ENCODE measurements at places on chromosomes 12 and 14.

DNA sequence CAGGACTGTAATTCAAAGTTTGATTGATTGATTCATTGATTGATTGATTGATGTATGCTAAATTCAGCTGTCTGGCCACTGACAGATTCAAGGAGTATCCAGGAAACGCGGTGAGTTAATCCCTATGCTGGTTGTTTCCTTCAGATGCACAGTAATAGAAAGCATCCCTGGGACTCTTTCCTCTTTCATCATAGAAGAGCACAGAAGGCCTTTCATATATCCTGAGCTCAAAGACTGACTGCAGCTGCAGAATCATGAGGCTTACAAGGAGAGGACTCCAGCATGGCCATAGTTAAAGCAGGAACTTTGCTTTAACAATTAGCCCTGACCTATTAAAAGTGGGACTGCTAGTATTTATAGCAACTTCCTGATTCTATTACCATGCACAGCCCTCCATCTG lies 187.7 kb upstream of the TMTC1 start:
- no peak for DNase-seq

DNA sequence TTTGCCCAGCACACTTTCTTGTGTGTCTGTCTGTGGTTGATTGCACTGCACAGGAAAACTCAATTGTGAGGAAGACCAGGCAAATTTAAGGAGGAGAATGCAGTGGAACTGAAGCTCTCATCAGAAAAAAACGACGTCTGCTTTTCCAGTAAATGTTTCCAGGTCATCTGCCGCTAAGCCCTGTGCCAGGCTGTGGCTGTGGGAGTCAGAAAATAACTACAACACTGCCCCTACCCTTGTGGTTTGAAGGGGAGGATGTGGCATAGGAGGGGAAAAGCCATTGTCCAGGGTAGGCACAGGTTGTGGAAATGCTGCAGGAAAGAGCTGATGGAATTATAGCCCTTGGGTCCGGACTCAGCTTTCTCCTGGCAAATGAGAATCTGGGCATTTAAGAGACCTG lies 259.7 kb upstream of the TMEM132C start:
- no peak for DNase-seq

DNA sequence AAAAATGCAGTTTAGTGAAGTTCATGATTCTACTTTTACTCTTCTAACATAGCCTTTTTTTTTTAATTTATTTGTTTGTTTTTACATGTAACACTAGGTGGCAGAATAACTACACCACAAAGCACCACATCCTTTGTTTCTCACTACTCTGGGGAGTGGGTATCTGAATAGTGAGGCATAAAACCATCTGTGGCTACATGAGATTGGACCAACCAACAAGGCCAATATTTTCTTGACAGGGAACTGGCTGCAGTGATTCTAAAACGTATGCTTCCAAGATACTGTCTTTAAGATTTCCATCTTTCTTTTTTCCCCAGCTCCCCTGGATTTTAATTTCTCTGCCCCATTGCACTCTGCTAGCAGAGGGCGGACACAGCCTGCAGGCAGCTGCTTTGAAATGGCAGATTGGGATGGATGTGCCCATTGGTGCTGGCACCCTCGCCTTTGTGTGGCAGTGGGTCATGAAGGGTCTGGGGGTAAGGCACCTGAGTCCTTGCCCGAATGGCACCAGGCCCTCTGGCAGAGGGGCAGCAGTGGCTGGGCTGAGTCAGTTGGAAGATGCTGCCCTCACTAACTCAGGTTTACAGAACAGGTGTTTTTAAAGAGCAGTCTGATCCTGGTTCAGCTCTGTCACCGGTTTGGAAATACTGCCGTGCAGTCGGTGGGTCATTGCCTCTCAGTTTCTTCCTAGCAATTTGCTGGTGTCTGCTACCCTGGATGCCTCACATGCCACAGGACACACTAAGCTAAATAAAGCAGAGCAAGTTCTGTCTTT lies 429.1 kb downstream of the RAD51B start:
- DNase-seq, result no peak

GRCh38 chr14:31716208-31716607 lies 155.0 kb downstream of the NUBPL start:
- DNase-seq, result no peak

- no peak for DNase-seq
Observed at GRCh38 chr14:21868442-21869046, 194.9 kb upstream of the OR4E1 start.

DNA sequence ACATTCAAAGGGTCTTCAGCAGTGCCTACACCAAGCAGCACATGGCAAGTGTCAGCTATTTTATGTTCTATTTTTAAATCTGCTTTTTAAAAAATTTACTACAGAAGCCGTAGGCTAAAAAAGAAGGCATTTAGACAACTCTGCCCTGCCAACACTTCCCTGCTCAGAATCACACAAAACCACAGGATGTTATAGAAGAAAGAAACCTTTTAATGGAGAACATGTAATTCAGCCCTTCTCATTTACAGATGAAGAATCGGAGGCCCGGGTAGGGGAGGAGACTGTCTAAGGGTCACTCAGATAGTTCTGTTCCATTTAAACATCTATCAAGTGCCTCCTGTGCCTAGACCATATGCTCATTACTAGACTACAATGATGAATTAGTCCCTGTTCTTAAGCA lies 171.8 kb upstream of the NTF3 start:
- no peak for DNase-seq

GRCh38 chr12:51695241-51696010 lies 104.4 kb downstream of the SCN8A start:
- DNase-seq, result no peak

DNA sequence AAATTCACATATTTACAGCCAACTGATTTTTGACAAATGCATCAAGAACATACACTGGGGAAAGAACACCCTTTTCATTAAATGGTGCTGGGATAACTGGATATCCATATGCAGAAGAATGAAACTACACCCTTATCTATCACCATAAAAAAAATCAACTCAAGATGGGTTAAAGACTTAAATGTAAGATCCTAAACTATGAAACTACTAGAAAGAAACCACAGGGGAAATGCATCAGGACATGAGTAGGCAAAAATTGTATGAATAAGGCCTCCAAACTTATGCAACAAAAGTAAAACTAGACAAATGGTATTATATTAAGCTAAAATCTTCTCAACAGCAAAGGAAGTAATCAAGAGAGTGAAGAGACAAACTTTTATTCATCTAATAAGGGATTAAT lies 242.6 kb downstream of the CPNE8 start:
- no peak for DNase-seq

DNA sequence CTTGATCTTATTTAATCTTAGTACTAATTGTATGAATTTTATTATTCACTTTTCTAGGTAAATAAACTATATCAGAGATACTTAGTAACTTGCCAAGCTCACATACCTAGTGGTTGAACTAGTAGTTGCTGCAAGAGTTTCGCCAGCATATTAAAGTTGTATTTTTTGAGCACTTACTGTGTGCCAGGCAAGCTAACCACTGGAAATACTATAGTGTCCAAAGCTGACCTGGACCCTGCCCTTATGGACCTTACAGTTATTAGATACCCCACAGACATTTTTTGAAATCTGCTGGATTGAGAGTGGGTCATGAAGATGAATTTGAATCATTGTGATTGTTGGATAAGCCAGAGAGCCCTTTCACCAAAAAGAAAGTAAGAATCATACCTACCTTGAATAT lies 125.0 kb downstream of the RAD51B start:
- no peak for DNase-seq

DNA sequence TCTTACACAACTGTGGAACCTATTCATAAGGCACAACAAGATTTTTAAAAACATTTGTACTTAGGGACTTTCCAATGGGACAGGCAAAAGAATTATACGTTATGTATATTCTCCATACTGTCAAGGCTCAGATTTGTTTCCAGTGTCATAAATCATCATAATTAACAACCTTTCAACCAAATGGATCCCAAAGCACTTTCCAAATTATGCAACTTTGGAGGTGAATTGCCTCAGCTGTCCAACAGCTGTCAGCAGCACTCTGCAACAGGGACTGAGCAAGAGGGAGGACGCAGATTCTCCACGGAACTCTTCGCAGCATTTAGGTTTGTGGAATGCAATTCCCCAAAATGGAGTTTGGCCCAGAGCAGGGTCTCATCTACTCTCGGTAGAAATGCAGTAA lies 186.6 kb downstream of the PAX9 start:
- DNase-seq, result no peak

GRCh38 chr12:108410689-108411088 lies 71.6 kb upstream of the CMKLR1 start:
- no peak for DNase-seq

- DNase-seq, result no peak
Observed at GRCh38 chr12:27220055-27220987, 23.8 kb upstream of the STK38L start.

GRCh38 chr12:115322275-115322674 lies 638.3 kb upstream of the TBX3 start:
- no peak for DNase-seq

- no peak for DNase-seq
Observed at GRCh38 chr14:63701606-63702299, 26.1 kb downstream of the SGPP1 start.

DNA sequence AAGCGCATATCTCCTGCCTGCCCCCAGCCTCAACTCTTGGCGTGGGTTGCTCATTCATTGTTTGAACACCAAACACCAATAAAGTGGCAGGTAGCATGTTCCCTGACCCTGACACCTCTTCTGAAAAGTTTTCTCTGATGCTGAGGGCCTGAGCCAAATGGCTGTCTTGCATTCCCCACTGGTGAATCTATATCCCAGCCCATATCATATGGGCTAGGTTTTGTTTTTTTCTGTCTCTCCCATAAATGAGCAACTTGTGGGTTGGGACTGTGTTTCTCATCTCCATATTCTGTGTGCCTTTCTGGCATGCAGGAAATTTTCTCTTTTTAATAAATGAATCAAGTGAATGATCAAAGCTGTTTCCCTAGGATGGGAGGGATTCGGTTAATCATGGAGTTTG lies 5.0 kb downstream of the MYO1A start:
- no peak for DNase-seq

DNA sequence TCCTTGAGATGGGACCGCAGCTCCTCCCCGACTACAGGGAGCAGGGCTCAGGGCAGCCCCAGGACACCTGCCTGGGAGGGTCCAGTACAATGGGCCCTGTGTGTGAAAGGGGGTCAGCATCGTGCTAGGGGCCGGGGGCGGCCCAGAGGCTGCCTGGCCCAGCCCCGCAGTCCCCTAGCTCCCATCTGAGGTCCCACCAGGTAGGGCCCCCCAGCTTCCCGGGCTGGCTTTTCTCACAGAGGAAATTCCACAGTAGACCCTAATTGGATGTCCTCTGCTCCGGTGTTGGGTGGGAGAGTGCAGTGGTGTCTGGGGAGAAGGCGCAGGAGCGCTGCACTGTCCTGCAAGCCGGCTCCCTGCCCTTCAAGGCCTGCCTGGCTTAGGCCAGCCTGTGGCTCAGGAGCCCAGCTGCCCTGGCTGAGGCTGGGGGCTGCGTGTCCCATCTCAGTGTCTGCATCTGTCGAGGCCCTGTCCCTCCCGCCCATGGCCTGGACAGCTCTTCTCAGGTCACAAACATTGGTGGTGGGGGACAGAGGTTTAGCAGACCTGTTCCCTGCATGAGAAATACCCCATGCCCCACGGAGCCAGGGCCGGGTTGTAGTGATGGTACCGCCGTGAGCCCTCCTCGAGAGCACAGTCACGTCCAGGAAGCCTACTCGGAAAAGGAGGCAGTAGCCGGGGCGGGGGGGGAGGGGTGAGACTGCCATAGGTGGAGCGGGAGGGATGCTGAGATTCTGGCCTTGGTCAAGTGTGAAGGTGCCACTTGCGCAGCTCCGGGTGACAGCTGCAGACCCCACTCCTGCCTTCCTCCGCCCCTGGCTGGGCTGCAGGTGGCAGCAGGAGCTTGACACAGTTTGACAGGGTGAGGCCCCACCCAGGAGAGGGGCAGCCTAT lies 11.6 kb downstream of the HIP1R start:
- no peak for DNase-seq

GRCh38 chr12:23600919-23601318 lies 348.6 kb downstream of the SOX5 start:
- no peak for DNase-seq

- DNase-seq, result no peak
Observed at GRCh38 chr14:51431741-51432140, 191.7 kb downstream of the TMX1 start.

DNA sequence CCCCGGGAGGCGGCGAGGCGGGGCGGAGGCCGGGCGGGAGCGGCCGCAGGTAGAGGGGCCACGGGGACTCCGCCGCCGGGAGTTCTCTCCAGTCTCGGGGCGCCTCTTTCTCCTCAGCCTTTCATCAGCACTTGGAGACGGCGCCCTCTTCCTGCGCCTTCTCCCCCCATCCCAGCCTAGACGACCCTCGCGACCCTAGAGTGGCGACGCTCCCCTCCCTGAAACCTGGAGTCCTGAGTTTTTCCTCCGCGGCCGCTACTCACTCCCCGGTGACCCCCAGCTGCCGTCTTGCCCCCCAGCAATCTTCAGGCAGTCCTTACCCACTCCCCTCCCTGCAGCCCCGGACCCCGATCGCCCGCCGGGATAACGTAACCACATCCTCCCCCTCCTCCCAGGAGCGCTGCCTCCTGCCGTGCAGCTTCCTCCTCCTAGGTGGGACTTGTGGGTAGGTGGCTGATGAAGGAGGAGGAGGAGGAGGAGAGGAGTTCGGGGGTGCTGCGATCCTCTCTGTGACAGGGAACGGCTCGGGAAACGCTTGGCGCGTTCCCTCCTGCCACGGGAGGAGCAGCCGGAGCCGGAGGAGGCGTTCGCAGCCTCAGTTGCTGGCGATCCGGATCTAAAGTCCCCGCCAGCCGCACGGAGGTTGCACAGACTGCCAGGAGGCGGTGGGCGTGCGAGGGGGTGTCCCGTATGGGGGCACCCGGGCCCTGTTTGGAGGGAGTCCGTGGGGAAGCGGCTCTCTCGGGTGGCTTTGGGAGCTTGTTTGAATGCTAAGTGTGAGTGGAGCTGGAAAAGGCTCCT lies 891 bp downstream of the PLEKHA5 start:
- no peak for DNase-seq

DNA sequence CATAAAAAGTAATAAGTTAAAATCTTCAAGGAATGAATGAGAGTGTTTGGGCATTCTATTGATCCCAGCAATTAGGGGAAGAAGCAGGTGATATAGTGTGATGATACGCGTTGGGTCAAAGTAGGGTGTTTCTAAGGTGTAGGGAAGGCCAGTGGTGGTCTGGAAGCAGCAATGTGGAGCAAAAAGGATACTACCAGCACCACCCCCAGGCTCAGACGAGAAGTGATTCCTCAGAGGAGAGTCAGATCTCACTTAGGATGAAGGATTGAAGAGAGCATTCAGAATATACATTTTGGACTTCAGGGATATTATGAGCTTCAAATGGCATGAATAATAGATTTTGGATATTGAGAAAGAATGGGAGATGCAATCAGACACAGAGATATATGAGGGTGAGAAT lies 497.6 kb downstream of the RMST start:
- DNase-seq, result no peak

- no peak for DNase-seq
Observed at GRCh38 chr12:50638482-50638880, 125.4 kb upstream of the ATF1 start.

DNA sequence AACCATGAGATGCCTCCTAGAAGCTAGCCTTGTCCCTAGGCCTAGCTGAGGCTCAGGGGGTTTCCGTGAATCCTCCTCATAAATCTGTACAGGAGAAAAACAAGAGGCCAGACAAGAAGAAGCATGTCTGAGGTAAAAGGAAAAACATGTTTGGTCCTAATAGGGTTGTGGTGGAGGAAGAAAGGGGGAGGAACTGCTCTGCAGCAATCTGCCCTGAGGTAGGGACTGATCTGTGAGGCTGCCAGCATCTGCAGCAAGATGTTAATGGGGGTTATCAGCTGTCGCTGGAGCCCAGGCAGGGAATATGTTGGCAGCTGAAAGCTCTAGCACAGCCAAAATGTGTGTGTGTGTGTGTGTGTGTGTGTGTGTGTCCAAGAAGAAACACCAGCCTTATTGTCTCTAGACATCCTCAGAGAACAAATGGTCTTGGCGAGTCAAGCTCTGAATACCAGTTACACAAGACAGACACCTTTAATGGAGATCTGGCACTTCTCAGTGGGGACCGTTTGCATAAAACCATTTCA lies 218.5 kb downstream of the NUAK1 start:
- no peak for DNase-seq

Measured in GOT3 (cell line).